ENCODE measurements at places on chromosomes 3 and 15. TPM values are rescaled to one million over a fixed set of nuclear protein-coding genes. Genes with fewer than 3 reads are reported as not detected.

The NEK10 gene
- total RNA-seq, result 2.7 TPM

The C15orf62 gene
- 0.05 TPM for total RNA-seq

The ABI3BP gene
- 53.3 TPM for total RNA-seq

The ZIC4 gene
- not detected for total RNA-seq

The MOBP gene
- not detected for total RNA-seq

The CHRNB4 gene
- total RNA-seq, result not detected

The ZMYND10 gene
- total RNA-seq, result 0.88 TPM

The CCDC13 gene
- total RNA-seq, result 0.14 TPM

The ILDR1 gene
- not detected for total RNA-seq

The STXBP5L gene
- total RNA-seq, result 2.7 TPM

The CIB2 gene
- 2.4 TPM for total RNA-seq

The ARPP21 gene
- total RNA-seq, result not detected

The ASB14 gene
- total RNA-seq, result 0.05 TPM

The CRYGS gene
- 2.4 TPM for total RNA-seq

The XCR1 gene
- total RNA-seq, result not detected

The CFAP44 gene
- 5.6 TPM for total RNA-seq

The SLC6A1 gene
- 0.05 TPM for total RNA-seq

The HRG gene
- total RNA-seq, result not detected

The ITIH1 gene
- total RNA-seq, result not detected

The LRRIQ4 gene
- total RNA-seq, result not detected

The RASA2 gene
- 21.4 TPM for total RNA-seq

The CELF6 gene
- not detected for total RNA-seq

The SCAMP2 gene
- 35.3 TPM for total RNA-seq

The B3GALNT1 gene
- 14.0 TPM for total RNA-seq

The CTXN2 gene
- total RNA-seq, result not detected

The ATP2B2 gene
- total RNA-seq, result not detected

The CLRN1 gene
- total RNA-seq, result not detected

The DUOX2 gene
- not detected for total RNA-seq

The SGO1 gene
- total RNA-seq, result 4.9 TPM

The UTS2B gene
- total RNA-seq, result 0.30 TPM

The PCNP gene
- 99.2 TPM for total RNA-seq

The EBLN2 gene
- 8.9 TPM for total RNA-seq

The CCDC39 gene
- total RNA-seq, result not detected

The FOXB1 gene
- not detected for total RNA-seq

The FBLN2 gene
- total RNA-seq, result 254 TPM

The CELSR3 gene
- total RNA-seq, result 0.89 TPM

The FANCD2OS gene
- not detected for total RNA-seq

The DAZL gene
- total RNA-seq, result not detected

The ITIH3 gene
- total RNA-seq, result not detected

The INKA1 gene
- total RNA-seq, result 3.9 TPM

The CA12 gene
- 98.9 TPM for total RNA-seq

The CAND2 gene
- 3.2 TPM for total RNA-seq

All from smooth muscle cell of the umbilical artery (primary cell).